ENCODE measurements at places on chromosomes 5 and 9.

DNA sequence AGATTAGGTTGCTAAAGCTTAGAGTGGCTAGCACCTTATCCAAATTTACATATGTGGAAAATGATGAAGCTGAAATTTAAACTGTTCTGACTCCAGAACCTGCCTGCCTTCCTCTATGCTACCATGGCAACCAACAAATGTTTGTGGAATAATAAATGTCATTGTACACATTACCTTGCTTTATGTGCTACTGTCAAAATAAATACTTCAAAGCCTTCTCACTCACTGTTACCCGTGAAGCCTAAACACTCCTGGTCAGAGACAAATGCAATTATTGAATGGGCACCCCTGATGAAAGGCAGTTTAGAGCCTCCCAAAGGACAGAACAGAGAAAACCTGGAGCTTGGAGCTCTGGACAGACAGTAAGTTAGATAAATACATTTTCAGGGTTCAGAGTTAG is 158.6 kb downstream of the FAM114A2 start:
- DNase-seq, result no peak

DNA sequence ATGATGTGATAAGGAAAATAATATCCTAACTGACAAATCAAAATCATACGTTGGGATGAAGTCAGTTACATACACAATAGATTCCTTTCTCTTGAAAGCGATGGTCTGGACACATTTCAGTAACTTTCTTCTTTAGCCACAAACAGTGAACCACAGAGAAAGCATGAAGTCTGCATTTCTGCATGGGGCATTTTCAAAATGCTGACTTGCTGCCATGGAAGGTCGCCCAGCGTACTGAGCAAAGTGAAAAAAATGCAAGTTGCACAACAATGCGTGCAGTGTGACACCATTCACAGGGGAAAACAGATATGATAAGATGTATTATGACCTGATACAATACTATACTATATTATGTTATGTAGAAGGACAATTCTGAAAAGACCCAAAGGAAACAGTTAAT is 146.3 kb downstream of the SNX18 start:
- peak; percentile 53 for DNase-seq

DNA sequence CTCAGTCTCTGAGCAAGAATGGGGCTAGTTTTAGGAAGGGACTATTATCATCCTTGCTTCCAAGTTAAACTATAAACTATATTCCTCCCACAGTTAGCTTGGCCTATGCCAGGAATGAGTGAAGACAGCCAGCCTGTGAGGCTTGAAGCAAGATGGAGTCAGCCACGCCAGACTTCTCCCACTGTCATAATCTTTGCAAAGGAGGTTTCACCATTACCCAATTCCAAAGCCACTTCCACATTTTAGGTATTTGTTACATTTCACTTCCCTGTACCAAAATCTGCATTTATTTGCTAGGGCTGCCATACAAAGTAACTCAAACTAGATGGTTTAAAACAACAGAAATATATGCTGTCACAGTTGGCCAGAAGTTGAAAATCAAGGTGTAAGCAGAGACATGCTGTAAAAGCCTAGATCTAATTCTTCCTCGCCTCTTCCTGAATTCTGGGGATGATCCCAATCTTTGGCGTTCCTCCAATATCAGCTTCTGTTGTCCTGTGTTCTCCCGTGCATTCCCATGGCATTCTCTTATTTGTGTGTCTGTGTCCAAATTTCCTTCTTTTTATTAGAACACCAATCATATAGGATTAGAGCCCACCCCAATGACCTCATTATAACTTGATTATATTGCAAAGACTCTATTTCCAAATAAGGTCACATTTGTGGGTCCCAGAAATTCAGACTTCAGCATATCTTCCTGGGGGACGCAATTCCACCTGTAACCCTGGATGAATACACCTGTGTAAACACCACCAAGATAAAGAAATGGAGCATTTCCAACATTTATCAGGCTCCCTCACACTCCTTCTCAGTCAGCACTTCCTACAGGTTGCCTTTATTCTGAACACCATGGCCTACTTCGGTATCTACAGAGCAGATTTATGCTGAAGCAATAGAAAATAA is 126.8 kb downstream of the GCNT1 start:
- DNase-seq, result no peak

DNA sequence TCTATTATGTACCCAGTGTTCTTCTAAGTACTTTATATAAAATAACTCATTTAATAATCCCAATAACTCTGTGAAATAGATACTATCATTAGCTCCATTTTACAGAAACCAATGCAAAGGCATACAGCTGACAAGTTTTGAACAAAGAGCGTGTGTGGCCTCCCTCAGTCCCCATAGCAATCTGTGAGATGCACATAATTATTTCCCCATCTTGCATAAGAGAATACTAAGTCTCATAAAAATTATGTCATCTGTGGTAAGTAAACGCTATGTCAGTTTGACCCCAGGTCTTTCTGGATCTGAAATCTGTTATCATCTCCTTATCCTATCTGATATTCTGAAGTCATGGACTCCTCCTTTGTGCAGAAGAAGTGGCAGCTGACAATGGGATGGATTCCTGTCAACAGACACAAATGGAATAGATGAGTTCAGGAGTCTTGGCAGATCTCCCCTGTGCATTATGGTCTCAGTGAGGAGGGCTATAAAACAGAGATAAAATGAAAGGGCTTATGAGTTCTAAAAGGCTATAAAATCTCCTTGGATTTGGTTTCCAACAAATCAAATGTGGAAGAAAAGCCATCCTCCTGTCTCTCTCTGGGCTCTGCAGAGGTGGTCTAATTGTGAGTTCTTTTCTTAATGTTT is 162.5 kb upstream of the TLE4 start:
- no peak for DNase-seq

GRCh38 chr9:107487521-107488374 is 1.8 kb downstream of the KLF4 start:
- peak; percentile 59 for DNase-seq

GRCh38 chr5:168659286-168659847 is 80.2 kb upstream of the PANK3 start:
- DNase-seq, result no peak

- no peak for DNase-seq
Observed at GRCh38 chr5:170087168-170087817, 18.4 kb upstream of the FOXI1 start.

DNA sequence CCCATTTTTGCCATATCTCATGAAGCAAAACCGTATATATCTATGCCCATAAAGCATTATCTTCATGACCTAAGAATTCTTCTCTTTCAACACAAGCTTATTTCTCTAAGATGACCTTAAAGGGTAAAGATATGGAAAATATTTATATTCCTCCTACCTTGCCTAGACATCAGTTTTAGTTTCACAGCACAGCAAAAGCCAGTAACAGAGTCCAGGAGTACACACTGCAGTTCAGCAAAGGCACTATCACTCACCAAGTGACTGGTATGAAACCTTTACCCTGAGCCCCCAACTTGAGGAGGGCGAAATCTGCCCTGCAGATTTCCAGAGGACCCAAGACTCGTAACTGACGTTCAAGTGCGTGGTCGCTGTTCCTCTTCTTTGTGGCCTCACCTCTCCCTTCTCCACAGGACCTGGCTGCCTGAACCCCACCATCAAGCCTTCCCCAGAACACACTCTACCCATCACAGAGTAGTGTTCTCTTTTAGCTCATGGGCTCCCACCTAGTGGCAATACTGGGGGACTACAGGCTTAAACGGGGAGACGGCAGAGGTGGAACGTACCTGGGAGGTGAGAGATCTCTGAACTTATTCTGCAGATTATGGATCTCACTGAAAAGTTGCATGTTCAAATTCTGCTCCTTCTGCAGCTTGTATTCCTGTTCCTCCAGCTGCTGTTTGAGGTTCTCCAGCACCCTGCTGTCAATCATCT is 141.0 kb downstream of the CDK5RAP2 start:
- DNase-seq, result no peak

- no peak for DNase-seq
Observed at GRCh38 chr5:153517241-153517611, 26.8 kb downstream of the GRIA1 start.

- DNase-seq, result no peak
Observed at GRCh38 chr5:58094031-58094430, 365.9 kb downstream of the PLK2 start.

GRCh38 chr5:57929271-57929670 is 446.7 kb upstream of the ACTBL2 start:
- no peak for DNase-seq

- no peak for DNase-seq
Observed at GRCh38 chr9:35771075-35771433, 17.0 kb upstream of the MSMP start.

All from head of caudate nucleus (tissue), 42 donors.